Pancreas (tissue), 10 donors: ENCODE measurements at places on chromosomes 1 and 21. TPM values are rescaled to one million over a fixed set of nuclear protein-coding genes. Genes with fewer than 3 reads are reported as not detected.
A peak's percentile ranks its signal among the peaks of the same experiment; 100 is the strongest.

ATPAF1 gene
- total RNA-seq, result 18.8 TPM

DNA sequence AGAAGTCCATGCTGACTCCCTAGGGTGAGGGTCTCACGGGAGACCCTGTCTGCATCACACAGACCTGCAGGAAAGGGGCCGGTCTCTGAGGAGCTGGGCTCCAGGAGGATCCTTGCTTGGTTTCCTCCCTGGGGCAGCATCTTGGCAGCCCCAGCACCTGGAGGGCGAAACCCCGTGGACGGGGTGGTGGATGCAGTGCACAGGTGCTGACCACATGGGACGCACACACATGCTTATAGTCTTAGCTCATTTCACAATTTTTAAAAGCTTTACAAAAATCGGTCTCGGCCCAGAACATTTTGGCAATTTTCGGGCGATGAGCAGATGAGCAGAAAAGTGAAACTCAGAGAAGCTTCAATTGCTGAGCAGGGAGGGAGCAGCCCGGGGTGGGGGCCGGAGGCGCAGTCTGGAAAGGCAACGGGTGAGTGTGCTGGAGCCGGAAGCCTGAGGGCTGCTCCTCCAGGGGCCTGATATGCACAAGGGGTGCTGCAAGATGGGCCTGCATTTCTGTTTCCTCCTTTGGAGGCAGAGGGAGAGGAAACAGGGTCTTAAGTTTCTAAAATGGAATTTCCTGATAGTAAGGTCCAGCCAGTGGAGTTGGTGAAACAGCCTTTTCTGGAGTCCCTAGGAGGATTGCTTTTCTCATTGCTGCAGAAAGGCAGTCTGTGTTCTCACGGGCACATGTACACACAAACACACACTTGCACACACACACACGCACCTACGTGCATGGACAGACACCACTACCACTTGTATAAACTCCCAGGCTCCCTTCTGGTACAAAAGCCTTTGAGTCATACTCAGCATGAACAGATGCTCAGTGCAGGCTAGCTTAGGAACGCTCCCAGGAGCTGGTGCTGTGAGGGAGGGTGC, 60.6 kb downstream of the SCCPDH start:
- peak; percentile 38 for DNase-seq
- no peaks in the 10 kb centered on the region for H3K4me1 ChIP-seq
- H3K4me3 ChIP-seq, result no peak overlapping the region
- H3K27ac ChIP-seq, result no peak overlapping the region
- H3K27me3 ChIP-seq, result no peaks in the 10 kb centered on the region

CELA2B gene
- total RNA-seq, result 663 TPM

GRCh38 chr21:28358702-28359101, 634.0 kb downstream of the LTN1 start:
- no peaks in the 10 kb centered on the region for H3K36me3 ChIP-seq
- no peaks in the 10 kb centered on the region for H3K4me1 ChIP-seq
- no peak overlapping the region for H3K4me3 ChIP-seq

DNA sequence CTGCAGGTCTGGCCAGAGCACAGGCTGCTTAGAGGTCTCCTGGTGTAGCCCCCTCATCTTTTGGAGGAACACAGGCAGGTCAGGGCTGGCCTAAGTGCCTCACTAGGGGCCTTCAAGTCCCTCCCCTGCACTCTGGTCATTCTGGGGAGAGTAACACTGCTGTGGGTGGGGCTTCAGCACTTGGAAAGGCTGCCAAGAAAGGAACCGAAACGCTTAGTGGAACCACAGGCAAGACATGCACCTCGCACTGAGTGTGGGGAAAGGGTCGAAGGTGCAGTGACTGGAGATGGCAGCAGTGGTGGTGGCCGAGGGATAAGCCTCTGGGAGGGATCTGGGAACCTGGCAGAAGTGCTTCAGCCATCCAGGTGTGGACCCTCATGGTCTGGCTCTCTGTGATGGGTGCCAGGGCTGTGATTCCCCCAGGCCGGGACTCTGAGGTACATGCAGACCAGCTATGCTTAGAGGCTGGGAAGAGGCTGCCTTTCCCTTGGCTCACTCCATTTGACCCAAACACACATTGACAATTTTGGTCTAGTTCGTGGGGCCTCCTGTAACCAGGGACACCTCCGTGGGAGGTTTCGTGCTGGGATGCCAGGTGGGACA, 182.9 kb upstream of the CSF3R start:
- no peaks in the 10 kb centered on the region for H3K4me1 ChIP-seq
- no peaks in the 10 kb centered on the region for H3K27me3 ChIP-seq
- no peak overlapping the region for H3K27ac ChIP-seq
- no peak for DNase-seq

ADAMTSL4 gene
- 6.2 TPM for total RNA-seq

DNA sequence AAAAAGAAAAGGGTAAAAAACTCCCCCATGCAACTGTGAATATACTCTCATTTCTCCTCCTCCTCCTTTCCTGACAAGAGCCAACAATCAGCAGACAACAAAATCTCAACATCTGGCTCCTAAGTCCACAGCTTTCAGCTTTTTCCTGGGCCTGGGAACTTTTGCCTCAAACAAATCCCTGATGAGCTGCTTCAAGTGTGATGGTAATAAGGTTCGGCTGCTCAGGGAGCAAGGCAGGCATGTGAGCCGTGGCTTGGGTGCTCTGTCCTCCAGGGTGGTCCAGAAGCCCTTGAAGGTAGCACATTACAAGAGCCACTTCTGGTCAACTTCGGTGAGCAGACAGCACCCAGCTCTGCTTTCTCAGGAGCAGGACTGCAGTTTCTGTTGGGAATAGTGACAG, 46.3 kb downstream of the ITPKB start:
- no peaks in the 10 kb centered on the region for H3K27me3 ChIP-seq
- no peaks in the 10 kb centered on the region for H3K4me1 ChIP-seq
- no peak overlapping the region for H3K27ac ChIP-seq
- no peak for DNase-seq

- DNase-seq, result no peak
- H3K4me3 ChIP-seq, result no peak overlapping the region
- no peaks in the 10 kb centered on the region for H3K36me3 ChIP-seq
- no peak overlapping the region for H3K27ac ChIP-seq
- H3K4me1 ChIP-seq, result no peaks in the 10 kb centered on the region
- no peaks in the 10 kb centered on the region for H3K27me3 ChIP-seq
Measured at GRCh38 chr1:215181518-215181917, 99.0 kb downstream of the KCNK2 start.

DNA sequence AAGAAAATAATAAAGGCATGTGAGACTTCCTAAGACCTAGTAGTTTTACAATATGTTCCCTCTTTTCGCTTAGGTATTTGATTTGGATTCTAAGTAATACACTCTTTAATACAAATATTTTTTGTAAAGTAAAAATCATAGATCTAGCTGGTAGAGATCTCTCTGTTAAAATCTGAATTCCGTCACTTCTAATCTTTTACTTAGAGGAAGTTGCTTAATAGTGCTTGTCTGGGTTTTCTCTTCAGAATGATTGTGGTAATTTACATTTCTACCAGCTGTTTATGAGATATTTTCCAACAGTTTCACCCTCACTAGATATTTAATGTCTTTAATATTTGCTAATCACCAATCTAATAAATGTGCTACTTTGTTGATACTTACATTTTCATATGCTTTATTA, 23.3 kb downstream of the RBM11 start:
- H3K4me1 ChIP-seq, result no peaks in the 10 kb centered on the region
- DNase-seq, result no peak
- no peaks in the 10 kb centered on the region for H3K27me3 ChIP-seq

OR10Z1 gene
- total RNA-seq, result not detected

CORT gene
- not detected for total RNA-seq

DNA sequence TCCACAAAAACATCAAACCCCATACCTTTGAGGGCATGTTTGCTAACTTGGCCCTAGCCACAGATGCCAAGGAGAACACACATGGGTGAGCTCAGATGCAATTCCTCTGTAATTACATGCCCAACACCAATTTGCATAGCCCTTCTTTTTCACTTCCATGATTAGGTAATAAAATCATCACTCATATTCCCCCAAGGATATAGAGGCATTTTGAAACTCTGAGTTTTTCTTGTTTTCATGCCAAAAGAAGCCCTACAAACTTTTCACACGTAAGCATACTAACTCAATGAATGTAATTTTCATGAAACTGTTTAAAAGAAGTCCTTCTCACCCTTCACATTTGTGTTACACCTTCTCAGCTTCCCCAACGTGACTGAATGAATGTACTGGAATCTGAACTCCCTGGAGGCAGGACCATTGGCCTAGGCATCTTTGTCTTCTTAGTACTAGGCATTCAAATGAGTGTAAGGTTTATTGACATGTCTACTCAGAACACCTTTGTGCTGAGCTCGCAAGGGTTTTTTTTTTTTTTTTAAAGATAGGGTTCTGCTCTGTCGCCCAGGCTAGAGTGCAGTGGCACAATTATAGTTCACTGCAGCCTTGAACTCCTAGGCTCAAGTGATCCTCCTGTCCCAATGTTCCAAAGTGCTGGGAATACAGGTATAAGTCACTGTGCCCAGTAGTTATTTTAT, 31.0 kb downstream of the FBXO42 start:
- H3K4me1 ChIP-seq, result peaks cover 14% of the 10 kb centered on the region
- DNase-seq, result no peak
- no peaks in the 10 kb centered on the region for H3K27me3 ChIP-seq
- H3K27ac ChIP-seq, result no peak overlapping the region

PLA2G5 gene
- 0.12 TPM for total RNA-seq

HS2ST1 gene
- total RNA-seq, result 8.7 TPM

FCGR1A gene
- total RNA-seq, result 13.9 TPM

- H3K27ac ChIP-seq, result no peak overlapping the region
- H3K4me1 ChIP-seq, result peaks cover 28% of the 10 kb centered on the region
- DNase-seq, result no peak
- H3K4me3 ChIP-seq, result no peak overlapping the region
- H3K27me3 ChIP-seq, result no peaks in the 10 kb centered on the region
- no peaks in the 10 kb centered on the region for H3K36me3 ChIP-seq
Measured at GRCh38 chr1:153771841-153772593, 3.2 kb upstream of the SLC27A3 start.

- no peaks in the 10 kb centered on the region for H3K27me3 ChIP-seq
- H3K4me3 ChIP-seq, result no peak overlapping the region
- no peaks in the 10 kb centered on the region for H3K4me1 ChIP-seq
- no peak overlapping the region for H3K27ac ChIP-seq
- no peaks in the 10 kb centered on the region for H3K36me3 ChIP-seq
- DNase-seq, result no peak
Measured at GRCh38 chr1:194644528-194644927, 1458.1 kb upstream of the B3GALT2 start.

TCHHL1 gene
- total RNA-seq, result not detected

FALEC gene
- not detected for total RNA-seq

DNA sequence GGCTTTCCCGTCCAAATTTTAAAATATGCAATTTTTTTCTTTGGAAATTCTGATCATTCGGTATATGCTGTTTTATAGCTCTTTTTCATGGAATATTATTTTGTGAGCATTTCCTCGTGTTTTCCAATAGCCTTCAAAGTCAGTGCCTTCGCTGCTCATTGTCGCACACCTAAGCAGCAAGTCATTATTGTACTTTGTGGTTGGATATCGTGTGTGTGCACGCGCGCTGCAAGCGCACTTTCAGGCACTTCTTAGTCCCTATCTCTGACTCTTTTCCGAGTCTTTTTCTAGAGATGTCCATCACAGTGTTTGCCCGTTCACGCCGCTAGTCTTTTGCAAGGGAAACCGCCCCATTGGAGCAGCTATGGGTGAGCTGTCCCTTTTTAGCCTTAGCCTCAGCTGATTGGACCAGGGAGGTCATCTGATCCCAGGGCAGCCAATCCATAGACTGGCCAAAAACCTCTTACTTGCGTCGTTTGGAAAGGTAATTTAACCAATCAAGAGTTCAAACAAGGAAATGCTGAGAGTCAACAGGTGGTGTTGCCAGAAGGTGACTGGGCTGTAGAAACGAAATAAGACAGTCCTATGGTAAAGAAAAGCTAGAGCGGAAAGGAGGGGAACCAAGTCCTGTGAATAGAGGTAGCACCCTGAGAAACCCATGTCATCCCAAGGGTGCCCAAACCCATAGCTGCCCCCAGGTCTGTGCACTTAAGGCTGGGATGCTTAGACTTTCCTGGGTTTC, 710 bp upstream of the HYI start:
- no peaks in the 10 kb centered on the region for H3K36me3 ChIP-seq
- peak overlapping the region; percentile 85 for H3K27ac ChIP-seq
- peak overlapping the region; percentile 21 for H3K4me3 ChIP-seq
- no peaks in the 10 kb centered on the region for H3K4me1 ChIP-seq
- H3K27me3 ChIP-seq, result no peaks in the 10 kb centered on the region

DNA sequence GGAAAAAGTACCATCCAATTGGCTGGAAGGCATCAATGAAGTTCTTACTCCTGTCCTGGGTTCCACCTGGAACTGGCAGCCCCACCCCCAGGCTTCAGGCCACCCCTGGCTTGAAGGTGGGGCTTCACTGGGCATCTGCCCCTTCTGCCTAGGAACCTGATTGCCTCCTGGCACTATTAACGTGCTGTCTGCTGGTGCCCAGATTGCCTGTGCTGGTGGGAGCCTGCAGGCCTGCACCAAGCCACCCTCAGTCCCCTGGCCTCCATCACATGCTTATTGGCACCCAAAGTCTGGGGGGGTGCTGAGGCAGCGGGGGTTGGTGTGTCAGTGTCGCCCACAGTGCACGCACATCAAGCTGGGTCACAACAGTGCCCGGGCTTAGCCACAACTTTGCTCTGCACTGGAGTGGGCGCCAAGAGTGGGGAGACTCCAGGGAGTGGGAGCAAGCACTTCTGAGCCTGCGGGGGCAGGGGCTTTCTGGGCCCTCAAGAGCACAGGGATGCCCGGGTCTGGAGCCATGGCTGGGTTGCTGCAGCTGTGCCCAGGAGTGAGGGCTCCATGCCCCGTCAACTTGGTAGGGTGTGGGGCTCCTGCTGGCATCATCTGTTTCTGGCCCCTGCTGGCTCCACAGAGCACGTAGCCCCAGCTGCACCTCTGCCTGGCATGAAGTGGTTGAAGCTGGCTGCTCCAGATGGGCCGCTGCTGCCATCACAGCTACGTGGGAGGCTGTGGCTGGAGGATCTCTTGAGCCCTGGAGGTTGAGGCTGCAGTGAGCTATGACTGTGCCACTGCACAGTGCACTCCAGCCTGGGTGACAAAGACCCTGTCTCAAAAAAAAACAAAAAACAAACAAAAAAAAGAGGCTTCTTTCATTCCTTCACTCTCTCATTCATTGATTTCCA, 4.1 kb upstream of the LSM10 start:
- no peak for DNase-seq
- no peak overlapping the region for H3K4me3 ChIP-seq
- H3K4me1 ChIP-seq, result no peaks in the 10 kb centered on the region
- H3K27me3 ChIP-seq, result no peaks in the 10 kb centered on the region

DNA sequence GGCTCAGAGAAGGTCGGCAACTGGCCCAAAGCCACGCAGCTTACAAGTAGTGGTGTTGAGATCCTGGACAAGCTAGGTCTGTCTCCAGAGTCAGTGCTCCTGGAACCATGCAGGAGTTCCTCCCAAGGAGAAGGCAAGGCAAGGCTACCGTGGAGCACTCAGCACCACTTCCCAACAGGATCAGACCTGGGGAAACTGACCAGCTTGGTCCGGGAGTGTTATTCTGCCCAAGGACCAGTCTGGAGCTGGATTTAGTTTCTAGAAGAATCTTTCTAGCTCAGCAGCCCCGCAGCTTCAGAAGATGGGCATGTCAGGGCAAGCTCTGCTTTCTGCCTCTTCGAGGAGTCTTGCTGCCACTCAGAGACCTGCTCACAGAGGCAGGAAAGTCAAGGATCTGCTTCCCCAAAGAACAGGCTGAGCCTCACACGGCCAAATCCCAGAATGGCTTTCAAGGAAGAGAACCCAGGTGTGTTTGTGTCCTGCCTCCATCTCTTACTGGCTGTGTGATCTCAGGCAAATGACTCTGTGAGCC, 302.8 kb downstream of the MATN1 start:
- no peaks in the 10 kb centered on the region for H3K4me1 ChIP-seq
- H3K27ac ChIP-seq, result no peak overlapping the region
- H3K36me3 ChIP-seq, result no peaks in the 10 kb centered on the region
- no peak for DNase-seq
- H3K4me3 ChIP-seq, result no peak overlapping the region
- no peaks in the 10 kb centered on the region for H3K27me3 ChIP-seq

SV2A gene
- 2.5 TPM for total RNA-seq
